ENCODE measurements at places on chromosomes 7 and 10. TPM values are rescaled to one million over a fixed set of nuclear protein-coding genes. Genes with fewer than 3 reads are reported as not detected.

DNA sequence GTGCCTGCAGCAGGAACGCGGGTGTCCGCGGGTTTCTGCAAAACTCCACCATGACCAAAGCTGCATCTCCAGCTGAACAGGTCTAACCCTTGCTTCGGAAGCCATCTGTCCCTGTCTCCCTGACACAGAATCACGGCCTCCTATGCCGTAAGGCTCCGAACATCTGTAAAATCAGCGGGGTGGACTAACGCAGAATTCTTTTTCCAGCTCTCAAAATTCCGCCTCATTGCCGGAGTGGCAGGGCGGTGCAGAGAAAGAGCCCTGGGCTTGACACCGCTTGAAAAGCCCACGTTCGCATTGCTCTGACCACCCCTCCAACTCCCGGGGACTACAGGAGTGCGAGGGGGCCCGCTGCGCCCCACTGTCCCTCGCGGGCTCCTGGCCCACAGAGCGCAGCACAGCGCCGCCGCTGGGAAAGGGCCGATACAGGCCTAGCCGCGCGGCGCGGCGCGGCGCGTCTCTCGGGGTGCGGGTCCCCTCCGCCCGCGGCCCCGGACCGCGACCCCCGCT is 409 bp downstream of the DNMBP start:
- peak; percentile 60 for DNase-seq

DNA sequence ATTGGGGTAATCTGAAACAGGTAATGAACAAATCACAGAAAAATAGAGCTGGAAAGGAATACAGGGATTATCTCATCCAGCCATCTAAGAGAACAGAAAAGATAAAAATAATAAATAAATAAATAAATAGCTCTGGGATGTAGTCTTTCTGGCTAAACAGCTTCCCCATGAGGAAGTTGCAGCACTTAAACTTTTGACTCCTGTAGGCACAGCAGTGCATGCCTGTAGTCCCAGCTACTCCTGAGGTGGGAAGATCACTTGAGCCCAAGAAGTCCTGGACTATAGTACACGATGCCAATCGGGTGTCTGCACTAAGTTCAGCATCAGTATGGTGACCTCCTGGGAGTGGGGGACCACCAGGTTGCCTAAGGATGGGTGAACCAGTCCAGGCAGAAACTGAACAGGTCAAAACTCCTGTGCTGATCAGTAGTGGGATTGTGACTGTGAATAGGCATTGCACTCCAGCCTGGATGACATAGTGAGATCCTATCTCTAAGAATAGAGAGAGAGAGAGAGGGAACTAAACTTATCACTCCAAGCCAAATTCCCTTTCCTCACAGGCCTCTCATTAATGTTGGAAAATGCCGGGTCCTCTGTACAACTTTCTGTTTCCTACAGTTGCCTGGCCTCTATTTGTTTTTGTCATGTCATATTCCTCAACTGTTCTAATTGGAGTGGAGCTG is 61.7 kb upstream of the CDK13 start:
- no peak for DNase-seq

DNA sequence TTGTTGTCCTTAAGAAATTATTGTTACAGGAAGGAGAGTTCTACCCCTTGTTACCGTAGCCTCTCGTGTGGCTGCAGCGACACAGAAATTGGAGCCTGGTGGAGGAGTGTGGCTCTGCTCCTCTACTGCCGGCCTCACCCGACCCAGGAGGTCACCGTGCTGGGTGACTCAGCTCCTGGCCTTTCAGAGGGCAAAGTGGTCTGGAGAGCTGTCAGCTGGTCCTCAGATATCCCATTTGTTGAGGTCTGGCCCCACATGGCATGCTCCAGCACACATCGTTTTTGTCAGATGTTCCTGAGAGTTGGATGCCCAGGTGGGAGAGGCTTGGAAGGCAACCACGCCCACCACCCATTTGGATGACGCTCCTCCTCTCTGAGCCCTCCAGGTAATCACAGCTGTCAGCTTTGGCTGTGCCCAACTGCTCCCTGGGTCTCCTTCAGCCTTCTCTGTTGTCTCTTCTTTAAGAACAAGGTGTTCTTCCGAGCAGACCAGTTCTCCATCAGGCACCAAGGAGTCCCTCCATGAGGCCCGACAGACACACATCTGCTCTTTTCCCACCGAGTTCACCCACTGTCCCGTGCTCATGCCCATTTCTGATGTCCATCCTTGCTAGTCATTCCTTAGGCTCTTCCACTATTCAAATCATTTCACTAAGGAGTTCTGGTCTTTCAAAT is 80.3 kb downstream of the RAMP3 start:
- no peak for DNase-seq

DNA sequence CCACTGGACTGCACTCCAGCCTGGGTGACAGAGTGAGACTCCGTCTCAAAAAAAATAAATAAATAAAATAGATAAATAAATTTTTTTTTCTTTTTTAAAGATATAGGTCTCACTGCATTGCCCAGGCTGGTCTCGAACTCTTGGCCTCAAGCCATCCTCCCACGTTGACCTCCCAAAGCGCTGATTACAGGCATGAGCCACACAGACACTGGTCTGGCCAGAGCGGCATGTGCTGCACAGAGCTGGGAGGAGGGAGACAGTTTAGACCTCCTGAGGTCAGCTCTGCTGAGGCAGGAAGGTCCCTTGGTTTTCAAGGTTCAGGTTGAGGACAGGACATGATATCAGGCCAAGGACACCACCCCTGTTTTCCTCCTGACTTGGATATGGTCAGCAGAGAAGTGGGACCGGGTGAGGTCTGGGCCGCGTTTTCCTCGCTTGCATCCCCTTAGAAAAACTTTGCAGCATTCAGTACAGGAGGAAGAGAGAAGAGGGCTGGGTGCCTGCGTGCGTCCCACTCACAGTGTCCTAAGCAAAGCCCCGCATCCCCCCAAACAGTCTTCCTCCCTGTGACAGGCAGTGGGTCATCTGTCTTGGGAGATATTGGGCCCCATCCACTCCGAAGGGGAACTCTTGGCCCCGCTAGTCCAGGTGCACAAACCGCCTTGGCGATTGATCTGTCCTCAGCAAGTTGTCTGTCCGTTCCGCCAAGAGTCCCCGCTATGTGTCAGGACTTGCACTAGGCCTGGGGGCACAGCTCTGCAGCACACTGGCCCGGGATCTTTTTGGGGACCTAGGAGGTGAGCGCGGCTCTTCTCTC is 56.1 kb downstream of the ZNF727 start:
- DNase-seq, result no peak

DNA sequence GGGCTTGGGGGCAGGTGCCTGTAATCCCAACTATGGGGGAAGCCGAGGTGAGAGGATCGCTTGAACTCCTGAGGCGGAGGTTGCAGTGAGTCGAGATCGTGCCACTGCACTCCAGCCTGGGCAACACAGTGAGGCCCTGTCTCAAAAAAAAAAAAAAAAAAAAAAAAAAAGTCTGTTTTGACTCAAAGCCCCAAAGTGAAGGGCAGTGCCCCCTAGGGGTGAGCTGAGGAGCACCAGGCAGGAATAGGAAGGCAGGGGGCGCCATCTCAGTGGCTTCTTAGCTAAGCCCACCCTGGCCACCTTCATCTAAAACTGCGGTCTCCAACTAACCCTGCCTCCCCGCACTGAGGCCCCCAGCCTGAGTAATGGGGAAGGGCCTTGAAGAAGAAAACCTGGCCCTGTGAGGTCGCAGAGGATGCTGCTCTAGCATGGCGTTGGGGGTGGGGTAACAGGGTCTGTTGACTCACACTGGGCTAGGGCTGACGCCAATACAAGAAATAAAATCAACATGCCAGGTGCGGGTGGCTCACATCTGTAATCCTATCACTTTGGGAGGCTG is 9.8 kb downstream of the PODXL start:
- DNase-seq, result no peak

DNA sequence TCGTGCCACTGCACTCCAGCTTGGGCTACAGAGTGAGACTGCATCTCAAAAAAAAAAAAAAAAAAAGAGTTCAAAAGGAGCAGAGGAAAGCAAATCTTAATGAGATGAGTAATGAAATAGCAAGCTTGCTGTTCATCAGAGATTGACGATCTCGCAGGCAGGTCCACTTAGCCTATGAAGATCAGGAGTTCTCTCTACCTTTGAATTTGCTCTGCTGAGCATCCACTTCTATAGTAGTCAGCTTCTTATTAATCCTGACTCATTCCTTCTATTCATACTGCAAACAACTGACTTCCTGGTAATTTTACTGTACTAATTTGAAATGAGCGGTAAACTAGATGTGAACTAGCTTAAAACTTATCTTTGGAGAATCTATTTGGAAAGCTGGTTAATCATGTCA is 1014.6 kb downstream of the GATA3 start:
- no peak for DNase-seq

DNA sequence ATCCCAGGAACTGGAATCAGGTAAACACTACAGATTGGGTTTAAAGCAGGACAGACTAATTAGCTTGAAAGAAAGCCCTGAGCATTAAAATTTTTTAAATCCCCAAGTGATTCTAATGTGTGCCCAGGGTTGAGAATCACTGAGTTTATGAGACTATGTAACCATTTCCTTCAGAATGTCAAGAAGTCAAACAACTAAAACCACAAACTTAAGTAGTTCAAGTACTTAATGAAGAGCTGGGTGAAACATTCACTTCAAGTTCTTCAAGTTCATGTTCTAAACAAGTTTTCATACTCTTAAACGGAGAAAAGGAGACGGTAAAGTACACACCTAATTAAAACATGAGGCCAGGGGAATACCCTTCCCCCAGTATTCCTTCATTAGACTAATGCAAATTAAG is 28.2 kb upstream of the TLL2 start:
- DNase-seq, result no peak

GRCh38 chr10:58451193-58451889 is 61.3 kb upstream of the BICC1 start:
- no peak for DNase-seq

- DNase-seq, result no peak
Observed at GRCh38 chr10:133384071-133384470, 5.0 kb downstream of the PAOX start.

GRCh38 chr7:98254516-98254915 is 2.5 kb upstream of the TECPR1 start:
- no peak for DNase-seq

- no peak for DNase-seq
Observed at GRCh38 chr10:109920016-109920415, 3.3 kb downstream of the XPNPEP1 start.

- no peak for DNase-seq
Observed at GRCh38 chr7:2379161-2379560, 24.2 kb upstream of the CHST12 start.

DNA sequence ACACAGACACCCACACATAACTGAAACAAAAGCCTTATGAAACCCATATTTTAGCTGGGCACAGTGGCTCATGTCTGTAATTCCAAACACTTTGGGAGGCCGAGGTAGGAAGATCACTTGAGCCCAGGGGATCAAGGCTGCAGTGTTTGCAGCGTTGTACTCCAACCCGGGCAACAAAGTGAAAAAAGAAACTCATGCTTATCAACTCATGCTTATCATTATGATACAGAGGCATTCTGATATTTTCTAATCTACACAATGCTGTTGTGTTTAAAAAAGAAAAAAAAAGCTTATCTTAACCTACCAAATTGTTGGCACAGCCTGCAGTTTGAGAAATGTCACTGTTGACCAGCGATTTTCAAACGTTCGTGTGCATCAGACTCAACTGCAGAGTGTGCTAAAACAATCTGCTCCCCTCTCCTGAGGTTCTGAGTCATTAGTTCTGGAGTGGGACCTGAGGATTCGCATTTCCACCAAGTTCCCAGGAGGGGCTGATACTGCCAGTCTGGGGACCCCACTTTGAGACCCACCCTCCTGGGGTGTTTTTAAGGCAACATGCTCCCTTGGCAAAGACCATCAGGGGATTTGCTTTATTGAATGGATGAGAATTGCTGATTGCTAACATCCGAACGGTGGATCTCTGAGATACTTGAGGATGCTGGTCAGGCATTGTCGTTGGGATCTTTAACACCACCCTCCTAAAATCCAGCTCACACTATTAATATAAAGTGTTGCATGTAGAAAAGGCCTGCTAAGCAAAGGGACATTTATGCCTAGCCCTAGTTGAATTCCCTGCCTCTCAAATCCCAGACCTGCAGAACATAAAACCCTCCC is 16.2 kb downstream of the CHST3 start:
- no peak for DNase-seq

DNA sequence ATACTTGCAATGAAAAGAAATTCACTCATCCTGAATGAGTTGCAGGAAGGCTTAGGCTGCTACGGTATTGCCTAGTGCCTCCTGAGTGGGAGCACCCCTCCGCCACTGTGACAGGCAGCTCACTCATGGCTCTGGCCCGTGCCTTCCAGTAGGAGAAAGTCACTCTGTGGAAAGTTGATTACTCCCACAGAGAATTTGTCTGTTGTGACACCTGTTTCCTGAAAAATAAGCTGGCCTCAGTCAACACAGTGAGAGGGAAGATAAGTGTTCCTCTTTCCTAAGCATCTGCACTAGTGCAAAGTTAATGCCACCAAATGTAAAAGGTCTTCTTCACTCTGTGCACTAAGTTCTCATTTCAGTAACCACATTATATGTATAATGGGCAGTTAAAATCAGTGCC is 158.8 kb upstream of the INHBA start:
- DNase-seq, result no peak

DNA sequence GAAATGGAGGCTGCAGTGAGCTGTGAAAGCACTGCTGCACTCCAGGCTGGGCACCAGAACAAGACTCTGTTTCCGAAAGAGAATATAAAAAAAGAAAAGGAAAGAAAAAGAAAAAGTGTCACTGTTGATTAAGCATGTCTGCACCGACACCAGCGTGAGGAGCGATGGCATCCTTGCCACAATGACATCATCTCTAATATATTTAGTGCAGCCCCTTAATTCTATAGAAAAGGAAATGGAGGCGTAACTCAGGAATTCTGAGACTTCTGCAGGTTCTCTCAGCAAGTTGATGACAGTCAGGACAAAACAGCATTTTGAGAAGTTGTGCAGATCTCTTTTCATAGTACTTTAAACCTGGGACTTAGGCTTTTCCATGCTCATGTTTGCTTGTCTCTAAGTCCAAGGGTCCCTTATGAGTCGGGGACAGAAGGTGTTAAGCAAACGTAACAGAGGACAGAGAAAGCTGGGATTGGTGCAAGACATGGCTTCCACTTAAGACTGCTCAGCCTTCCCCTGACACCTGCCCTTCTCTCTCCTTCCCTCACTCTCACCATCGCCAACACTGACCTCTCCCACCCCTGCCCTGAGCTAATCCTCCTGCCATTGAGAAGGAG is 16.9 kb upstream of the ANKRD1 start:
- no peak for DNase-seq

GRCh38 chr10:104897696-104898095 is 256.6 kb downstream of the SORCS3 start:
- no peak for DNase-seq

GRCh38 chr7:37833107-37833817 is 15.1 kb upstream of the NME8 start:
- peak; percentile 19 for DNase-seq

DNA sequence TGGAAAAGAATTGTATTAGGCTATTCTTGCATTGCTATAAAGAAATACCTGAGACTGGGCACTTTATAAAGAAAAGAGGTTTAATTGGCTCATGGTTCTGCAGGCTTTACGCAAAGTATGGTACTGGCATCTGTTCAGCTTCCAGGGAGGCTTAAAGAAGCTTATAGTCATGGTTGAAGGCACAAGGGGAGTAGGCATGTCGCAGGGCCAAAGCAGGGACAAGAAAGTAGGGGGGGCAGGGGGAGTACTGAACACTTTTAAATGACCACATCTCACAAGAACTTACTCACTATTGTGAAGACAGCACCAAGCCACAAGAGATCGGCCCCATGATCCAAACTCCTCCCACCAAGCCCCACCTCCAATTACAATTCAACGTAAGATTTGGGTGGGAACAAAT is 152.5 kb upstream of the PHF14 start:
- no peak for DNase-seq

GRCh38 chr7:134353411-134353810 is 36.7 kb upstream of the SLC35B4 start:
- DNase-seq, result no peak

The CDK13 gene
- 19.2 TPM for total RNA-seq

The PBLD gene
- total RNA-seq, result 7.4 TPM

The SLC39A12 gene
- total RNA-seq, result not detected

Measured in heart right ventricle (tissue), 16 donors.